Astrocyte of the spinal cord (primary cell): ENCODE measurements at places on chromosomes 4 and X.

DNA sequence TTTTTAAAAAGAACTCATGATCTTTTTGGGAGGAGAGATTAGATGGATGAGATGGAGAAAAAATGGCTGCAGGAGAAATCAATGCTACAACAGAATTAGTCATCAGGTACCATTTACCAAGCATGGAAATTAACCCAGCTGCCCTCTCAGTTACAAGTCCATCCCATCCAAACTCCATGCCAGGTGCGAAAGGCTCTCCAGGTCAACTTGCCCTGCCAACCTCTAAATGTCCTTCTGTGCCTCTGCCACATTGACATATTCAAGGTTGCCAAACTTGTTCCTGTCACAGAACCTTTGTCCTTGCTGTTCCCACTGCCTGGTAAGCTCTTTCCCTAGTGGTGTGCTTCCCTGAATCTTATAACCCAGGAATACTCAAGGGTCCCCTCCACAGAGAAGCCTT lies 7.2 kb downstream of the SPATA18 start:
- DNase-seq, result no peak

DNA sequence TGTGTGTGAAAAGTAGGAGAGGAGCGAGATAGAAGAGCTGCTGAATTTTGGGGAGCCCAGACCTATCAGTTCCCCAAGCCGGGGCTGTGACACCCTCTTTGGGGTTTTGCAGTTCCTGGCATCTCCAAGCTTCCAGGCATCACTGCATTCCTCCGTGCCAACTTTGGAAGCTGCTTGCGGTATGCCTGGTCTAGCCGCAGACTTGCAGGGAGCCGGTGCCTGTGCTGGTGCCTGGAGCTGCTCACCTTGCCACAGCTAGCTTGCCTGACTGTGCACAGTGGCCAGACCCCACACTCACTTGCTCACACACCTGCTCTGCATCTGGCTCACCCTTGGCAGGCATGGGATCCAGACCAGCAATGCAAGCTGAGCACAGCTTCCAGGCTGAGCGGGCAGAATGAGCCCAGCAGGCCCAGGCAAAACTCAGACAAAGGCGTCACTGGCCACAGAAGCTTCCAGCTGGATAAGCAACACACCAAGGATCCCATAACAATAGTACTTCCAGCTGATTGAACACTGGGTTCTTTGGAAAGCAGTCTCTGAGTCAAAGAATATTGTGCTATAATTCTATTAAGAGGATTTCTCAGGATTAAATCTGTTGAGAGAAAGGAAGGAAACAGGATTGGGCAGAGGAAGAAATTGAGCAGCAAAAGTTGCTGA lies 390.9 kb downstream of the TEX13C start:
- no peak for DNase-seq

DNA sequence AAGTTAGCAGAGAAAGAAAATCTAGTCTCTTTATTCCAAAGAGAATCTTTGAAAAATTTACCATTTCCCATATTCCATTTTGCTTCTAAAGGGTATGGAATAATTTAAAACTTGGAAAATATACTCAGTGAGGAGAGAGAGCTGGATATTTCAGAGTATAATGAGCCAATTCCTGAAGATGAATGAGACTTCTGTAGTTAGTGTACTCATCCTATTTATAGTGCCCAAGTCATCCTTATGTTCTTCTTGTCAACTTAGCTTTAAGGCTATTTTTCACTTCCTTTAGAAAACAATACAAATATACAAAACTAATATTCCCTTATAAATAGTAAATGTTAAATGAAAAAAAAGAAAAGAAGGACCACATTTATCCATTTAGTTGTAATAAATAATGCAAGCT lies 302.6 kb downstream of the IQCM start:
- DNase-seq, result no peak

DNA sequence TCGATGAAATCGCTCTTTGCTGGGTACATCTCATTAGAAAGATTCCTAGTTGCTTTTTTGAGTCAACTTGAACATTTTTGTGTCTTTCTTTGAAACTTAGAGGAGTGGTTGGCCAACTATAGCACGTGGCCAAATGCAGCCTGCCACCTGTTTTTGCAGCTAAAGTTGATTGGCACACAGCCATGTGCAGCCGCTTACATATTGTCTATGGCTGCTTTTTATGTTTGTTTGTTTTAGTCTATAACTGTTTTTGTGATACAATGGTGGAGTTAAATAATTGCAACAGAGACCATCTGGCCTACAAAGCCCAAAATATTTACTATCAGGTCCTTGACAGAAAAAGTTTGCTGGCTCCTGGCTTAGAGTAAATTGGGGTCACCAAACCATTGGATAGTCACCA lies 86.3 kb downstream of the CLCN4 start:
- DNase-seq, result no peak

DNA sequence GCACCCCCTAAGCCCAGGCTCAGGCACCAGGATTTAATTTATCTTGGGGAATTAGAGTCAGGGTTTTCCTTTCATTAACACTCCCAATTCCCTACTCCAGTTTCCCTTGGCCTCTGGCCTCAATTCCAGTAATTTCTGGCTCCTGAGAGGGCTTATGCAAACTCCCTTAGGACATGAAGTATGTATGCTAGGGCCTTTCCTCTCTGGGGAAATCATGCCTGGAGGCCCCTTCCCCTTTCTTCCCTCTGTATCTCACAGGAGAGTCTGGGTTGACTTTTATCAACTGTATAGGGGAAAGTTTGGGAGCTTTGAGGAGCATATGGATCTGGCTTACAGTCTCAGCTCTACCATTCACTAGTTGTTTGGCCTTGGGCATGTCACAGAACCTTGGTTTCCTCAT lies 169.5 kb downstream of the SHROOM4 start:
- no peak for DNase-seq

DNA sequence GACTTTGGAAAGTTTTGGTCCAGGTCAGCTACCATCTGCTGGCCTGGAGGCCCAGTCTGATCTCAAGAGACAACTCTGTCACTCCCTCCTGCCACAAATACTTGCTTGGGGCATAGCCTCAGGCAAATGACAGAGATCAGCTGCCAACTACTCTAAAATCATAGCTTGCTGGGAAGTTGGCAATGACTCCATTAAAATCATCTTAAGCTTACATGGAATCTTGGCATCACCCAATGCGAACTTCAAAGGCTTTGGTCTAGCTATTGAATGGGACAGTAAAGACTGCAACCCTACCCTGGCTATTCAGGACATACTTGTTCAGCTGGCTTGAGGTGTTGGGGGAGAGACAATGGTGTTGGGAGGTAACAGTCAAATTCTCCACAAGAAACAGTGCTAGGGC lies 7.0 kb upstream of the USO1 start:
- no peak for DNase-seq

GRCh38 chr4:121122661-121123060 lies 41.5 kb downstream of the TNIP3 start:
- DNase-seq, result no peak

DNA sequence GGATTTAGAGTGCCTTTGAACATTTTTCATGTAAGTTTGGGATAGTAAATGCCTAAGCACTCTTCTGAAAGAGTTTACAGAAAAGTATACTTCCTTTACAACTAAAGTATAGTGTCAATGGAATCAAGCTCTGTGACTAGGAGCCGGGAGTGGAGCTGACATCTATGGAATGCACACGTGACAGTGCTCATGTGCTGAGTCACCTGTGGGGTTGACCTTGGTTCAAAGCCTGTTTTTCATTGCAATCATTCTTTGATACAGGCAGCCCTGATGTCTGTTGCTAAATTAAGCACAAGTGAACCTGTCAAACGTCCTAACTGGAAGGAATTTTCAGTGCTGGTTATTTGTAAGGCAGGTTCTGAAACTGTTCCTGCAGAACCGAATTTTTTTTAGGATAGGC lies 82.5 kb downstream of the GPAT3 start:
- peak; percentile 58 for DNase-seq

GRCh38 chr4:68272860-68273259 lies 27.4 kb upstream of the TMPRSS11B start:
- peak; percentile 18 for DNase-seq

GRCh38 chr4:122309988-122310626 lies 68.7 kb upstream of the ADAD1 start:
- DNase-seq, result peak; percentile 13

GRCh38 chr4:83180431-83180968 lies 66.0 kb upstream of the PLAC8 start:
- DNase-seq, result no peak

- no peak for DNase-seq
Measured at GRCh38 chrX:153449368-153450113, 3.7 kb upstream of the TREX2 start.

DNA sequence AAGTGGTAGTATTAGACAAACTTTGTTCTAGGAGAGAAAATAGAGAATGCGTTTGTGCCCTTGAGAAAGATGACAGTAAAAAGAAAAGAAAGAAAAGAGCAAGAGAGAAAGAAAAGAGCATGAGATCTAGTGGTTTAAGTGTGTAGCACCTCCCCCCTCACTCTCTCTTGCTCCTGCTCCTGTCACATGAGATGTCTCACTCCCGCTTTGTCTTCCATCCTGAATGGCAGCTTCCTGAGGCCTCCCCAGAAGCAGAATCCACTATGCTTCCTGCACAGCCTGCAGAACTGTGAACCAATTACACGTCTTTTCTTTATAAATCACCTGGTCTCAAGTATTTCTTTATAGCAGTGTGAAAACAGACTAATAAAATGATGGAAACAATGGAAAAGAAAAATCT lies 499.6 kb downstream of the ACTRT1 start:
- no peak for DNase-seq

GRCh38 chrX:10244915-10245622 lies 88.3 kb downstream of the CLCN4 start:
- DNase-seq, result no peak

GRCh38 chr4:153731239-153731638 lies 28.6 kb downstream of the RNF175 start:
- DNase-seq, result peak; percentile 86

GRCh38 chrX:76555269-76555668 lies 127.8 kb downstream of the MAGEE1 start:
- DNase-seq, result no peak

DNA sequence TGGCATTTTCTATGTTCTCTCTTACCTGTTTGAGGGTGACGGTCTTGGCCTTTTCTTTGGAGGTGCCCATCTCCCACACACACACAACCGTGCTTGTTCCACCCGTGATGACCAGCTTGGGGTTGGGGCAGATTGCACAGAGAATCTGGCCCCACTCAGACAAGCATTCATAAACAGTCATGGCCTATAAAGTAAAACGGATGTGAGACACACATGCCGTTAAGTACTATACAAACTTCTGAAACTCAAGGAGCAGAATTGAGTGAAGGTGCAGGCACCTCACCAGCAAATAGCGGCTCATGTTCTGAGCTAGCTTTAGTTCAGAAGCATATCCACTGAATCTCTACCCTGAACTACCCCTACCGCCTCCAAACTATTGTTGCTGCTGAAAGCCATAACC lies 107.6 kb downstream of the CDS1 start:
- DNase-seq, result no peak

- peak; percentile 44 for DNase-seq
Measured at GRCh38 chr4:88158038-88158488, 376 bp downstream of the ABCG2 start.

- no peak for DNase-seq
Measured at GRCh38 chr4:3708103-3708510, 58.1 kb upstream of the ADRA2C start.

DNA sequence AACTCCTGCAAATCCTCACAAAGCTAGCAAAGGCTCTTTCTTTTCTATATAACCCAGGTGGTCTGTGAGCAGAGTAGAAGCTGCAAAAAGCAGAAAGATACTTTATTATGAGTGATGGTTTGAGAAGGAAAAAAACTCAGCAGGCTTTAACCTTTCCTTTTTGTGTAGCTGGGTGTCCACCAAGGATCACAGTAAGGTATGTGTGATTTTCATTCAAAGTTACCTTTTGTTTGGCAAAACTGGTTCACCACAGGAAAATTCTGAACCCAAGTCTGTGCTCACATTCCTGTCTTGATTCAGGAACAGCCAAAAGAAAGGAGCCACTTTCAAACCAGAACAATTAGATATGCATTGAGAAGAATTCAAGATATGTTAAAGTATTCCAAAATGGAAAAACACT lies 35.7 kb downstream of the FRAS1 start:
- DNase-seq, result no peak

DNA sequence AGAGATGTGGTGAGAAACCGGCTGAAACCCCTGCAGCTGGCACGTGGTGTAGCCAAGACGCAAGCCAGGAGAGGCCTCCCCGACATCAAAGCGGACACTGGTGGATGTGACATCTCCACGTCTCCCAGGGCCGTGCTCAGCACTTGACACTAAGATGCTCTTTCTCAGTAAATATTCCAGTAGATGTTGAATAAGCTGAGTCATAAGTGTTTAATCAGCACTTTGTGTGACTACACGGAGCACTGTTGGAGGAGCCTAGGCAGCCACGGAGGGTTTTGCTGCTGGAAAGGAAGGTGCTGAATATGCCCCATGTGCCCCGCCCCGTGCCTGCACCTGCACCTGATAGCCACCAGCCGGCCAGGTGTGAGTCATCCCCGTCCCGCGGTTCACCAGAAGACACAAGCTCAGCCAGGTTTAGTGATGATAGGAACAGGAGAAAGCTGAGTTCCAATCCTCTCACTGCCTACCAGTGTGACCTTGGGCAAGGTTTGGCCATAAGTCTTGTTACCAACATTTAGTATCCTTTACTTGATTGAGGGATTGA lies 29.0 kb upstream of the C4orf50 start:
- no peak for DNase-seq

- no peak for DNase-seq
Measured at GRCh38 chr4:187666034-187666433, 329.5 kb upstream of the ZFP42 start.

DNA sequence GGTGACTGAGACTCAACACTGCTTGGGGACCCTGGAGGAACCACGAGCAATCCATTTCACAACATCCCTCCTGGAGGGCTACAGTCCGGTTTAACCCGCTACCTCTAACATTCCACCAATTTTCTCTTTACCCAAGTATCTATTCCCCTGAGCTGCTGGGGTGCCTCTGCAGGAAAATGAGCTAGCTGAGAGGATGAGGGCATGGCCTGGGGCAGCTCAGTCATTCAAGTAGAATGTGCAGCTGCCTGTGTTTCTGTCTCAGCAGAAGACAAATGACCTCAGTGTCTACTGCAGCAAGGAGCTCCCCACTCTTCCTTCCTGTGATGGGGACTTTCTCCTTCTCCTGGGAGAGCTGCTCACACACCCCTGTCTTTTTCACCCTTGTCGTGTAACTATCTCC lies 120.8 kb downstream of the ZNF518B start:
- no peak for DNase-seq

GRCh38 chr4:56469489-56470210 lies 2.2 kb downstream of the SRP72 start:
- DNase-seq, result no peak
